ENCODE measurements at places on chromosomes 12 and 14.
A peak's percentile ranks its signal among the peaks of the same experiment; 100 is the strongest.

DNA sequence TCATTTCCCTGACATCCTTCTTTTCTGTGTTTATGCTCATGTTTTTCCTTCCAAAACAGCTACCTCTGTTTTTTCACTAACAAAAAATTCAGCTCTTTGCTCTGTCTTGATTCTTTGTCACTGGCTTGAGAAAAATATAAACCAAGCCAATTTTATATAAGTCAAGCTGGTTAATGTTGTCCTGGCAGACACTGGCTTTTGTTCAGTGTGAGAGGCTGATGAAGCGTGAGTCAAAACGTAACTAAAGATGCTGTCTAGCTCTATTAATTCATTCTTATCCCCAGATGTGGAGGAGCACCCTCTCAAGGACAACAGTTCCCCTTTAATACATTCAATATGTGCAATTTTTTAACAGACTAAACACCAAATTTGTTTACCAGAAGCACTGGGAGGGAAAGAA lies 15.8 kb downstream of the TSPAN8 start:
- DNase-seq = no peak

DNA sequence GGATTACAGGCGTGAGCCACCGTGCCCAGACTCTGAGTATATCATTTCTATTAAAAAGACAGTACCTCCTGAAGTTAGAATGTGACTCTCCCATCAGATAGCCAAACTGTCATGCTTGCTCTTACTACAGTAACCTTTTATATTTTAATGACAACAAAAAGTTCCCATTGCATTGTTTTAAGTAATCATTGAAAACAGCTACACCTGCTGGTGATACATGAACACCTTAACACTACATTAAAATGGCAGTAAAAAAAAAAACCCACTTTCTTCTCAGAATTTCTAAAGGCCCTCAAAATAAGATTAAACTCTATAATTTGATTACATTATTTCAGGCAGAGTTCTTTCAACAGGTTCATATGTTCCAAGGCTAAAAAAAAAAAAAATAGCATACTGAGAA lies 76.7 kb downstream of the SH2B3 start:
- DNase-seq = peak; percentile 11

- no peak for DNase-seq
Measured at GRCh38 chr12:105427883-105428282, 97.4 kb downstream of the C12orf75 start.

- no peak for DNase-seq
Measured at GRCh38 chr14:87497301-87497700, 495.7 kb downstream of the GALC start.

DNA sequence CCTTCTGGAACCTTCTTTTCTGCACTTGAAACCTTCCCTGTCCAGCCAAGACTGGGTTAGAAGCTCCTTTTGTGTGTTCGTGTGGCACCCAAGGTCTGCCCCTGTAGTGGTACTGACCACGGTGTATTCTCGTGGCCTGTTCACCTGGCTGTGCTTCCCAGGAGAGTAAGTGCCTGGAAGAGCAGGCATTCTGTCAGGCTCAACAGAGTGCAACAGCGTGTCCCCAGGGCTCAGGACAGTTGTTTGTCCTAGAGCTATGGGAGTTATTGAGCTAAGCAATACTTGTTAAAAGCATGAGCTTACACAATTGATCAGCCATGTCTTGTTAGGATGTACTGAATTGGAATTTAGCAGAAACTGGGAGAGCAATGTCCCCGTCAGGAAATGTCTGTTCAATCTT lies 12.9 kb upstream of the SLC38A2 start:
- no peak for DNase-seq

GRCh38 chr14:97380539-97380941 lies 583.4 kb downstream of the VRK1 start:
- peak; percentile 71 for DNase-seq

- DNase-seq = no peak
Measured at GRCh38 chr14:63598807-63599206, 42.9 kb downstream of the WDR89 start.
